Iris pigment epithelial cell (primary cell): ENCODE measurements at places on chromosomes 1 and 21.

GRCh38 chr1:68230484-68230802, 1.9 kb downstream of the WLS start:
- peak; percentile 48 for DNase-seq

DNA sequence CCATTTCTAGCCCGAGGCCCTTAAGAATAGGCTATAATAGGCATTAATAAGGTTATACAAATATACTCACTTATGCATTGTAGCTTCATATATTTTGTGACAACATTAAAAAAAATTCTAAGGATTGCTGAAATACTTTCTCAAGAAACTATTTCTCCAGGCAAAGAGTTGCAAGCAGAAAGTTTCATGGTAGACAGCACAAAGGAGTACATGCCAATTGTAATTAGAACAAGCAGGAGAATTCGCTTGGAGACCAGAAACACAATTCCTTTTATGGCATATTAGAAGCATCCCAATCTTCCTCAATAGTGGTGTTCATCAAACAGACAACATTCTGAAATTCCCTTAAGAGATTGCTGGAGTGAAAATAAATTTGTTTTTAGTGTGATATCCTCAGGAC, 122.8 kb downstream of the CRB1 start:
- no peak for DNase-seq

DNA sequence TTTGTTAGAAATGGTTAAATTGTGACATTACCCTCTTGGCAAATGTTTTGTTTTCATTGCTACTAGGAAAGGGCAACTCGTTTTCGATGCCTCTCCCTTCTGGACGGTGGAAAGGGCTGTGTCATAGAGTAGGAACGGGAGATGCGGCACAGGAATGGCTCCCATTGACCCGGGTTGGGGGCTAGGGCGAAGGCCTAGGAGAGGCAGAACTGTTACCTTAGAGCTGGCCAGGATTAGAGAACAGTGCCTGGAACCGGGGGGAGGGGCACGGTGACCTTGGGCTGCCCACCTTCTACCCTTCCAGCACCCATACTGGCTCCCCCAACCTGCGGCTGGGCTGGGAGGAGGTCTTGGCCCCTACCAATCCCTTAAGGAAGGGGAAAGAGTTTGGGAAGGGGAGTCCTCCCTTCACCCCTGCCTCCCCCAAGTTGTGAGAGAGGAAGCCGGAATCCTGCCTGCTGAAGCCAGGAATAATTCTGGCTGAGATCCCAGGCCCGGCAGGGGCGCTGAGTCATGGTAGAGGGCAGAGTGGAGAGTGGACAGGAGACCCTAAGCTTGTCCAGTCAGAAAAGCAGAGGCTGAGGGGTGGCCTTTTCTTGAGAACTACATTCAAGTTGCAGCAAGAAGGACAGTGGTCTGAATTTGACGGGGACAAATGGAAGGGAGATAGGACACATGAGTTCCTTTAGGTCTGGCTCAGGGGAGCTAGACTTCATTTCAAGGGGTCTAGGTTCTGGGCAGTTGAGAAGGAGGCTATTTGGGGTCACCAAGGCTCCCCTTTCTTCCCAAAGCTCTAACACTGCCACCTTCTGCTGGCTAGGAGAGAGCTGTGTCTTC, 8.2 kb downstream of the LMNA start:
- peak; percentile 89 for DNase-seq

- no peak for DNase-seq
Measured at GRCh38 chr21:36552434-36552785, 72.5 kb upstream of the CLDN14 start.

DNA sequence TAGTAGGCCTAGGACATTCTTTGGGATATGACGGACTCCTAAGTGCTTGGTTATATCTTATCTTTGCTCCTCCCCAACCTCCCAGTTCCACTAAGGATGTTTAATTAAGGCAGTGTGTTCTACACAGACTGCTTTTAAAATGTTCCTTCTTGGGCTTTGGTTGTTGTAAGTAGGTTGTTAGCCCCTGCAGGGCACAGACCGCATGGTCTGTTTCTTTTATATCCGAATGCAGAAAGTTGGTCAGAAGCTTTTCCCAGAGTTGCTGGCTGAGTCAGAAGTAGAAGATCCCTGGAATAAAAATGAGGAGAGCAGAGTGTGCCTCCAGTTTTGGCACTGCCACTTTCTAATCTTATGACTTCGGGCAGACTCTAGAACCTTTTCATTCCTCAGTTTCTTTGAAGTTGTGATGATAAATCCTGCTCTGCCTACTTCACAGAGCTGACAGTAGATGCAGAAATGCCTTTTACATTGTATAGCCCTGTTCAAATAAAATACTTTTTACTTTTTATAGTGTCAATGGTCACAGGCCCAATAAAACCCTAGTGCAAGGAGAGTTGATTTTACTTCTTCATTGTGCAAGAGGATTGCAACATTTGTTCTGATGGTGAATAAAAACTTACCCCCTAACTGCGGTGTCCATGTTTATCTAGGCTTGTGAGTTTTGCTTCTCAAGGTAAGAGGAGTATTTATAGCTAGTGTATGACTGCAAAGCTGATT, 18.4 kb downstream of the FMN2 start:
- peak; percentile 70 for DNase-seq

GRCh38 chr1:15090373-15090772, 63.2 kb upstream of the TMEM51 start:
- no peak for DNase-seq

DNA sequence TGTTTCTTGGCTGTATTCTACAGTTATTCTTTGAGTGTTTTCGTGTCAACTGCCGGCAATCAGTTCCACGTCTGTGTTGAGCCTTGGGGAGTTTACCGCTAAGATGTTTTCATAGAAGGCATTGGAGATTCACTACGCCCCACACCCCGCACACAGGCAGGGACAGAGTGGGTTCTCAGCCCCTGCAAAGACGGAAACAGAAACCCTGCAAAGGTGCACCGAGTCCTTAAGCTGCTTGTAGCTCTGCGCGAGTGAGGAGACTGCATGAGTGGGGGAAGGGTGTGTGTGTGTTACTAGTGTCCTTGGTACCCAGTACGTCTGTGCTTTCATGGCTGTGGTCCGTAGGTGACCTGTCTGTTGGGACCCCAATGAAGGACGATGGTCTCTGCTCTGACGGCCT, 1.9 kb downstream of the LHX4 start:
- no peak for DNase-seq

- DNase-seq = no peak
Measured at GRCh38 chr21:34268493-34268892, 95.3 kb upstream of the KCNE2 start.

GRCh38 chr1:91729621-91730358, 156.2 kb downstream of the TGFBR3 start:
- DNase-seq = no peak

DNA sequence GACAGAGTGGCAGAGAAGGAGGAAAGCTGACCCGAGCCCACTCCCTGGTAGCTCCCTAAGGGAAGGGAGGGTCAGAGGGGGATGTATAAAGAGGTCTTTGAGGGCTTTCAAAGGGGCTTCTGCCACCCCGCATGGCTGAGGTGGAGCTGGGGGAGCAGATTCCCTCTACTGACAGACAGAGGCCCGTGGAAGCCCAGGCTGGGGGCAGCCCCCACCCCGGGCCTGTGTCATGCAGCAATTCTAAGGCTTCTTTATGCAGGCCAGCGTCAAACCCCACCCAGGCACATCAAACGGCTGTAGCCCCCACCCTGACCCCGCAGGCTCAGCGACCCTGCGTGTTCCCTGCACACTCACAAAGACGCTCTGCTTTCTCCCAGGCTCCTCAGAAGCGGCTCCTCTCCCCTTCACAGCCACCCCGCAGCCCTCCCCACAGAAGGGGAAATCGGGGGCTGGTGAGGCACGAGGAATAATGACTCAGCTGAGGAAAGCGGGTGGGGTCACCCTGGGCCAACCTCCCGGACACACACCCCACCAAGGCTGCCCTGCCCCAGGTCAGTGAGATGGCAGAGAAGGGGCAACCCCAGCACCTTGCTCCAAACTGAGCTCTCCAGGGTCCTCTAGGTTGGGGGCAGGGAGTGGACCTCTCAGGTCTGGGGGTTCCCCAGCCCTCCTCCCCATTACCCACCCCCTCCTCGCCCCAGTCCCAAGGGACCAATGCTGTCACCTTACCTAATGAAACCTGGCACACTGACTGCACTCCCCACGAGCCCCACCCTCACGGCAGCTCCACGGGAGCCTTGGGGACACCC, 10.8 kb downstream of the SLC45A3 start:
- no peak for DNase-seq

DNA sequence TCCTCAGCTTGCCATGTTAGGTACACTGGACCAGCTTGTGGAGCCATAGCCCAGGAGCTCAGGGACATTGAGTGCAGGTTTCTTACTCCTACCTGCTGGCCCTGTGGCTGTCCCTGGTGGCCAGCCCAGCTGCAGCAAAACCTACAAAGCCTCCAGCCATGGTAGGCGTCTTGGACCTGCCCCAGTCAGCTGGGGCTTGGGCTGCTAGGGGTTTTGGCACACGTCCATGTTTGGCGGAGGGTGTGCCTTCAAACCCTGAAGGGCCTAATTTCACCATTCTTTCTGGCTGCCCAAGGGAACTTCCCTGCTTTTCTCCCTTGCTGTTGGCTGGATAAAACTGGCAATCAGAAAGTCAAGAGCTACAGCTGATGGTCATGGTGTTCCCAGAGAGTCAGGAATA, 25.4 kb downstream of the HMGCS2 start:
- no peak for DNase-seq

DNA sequence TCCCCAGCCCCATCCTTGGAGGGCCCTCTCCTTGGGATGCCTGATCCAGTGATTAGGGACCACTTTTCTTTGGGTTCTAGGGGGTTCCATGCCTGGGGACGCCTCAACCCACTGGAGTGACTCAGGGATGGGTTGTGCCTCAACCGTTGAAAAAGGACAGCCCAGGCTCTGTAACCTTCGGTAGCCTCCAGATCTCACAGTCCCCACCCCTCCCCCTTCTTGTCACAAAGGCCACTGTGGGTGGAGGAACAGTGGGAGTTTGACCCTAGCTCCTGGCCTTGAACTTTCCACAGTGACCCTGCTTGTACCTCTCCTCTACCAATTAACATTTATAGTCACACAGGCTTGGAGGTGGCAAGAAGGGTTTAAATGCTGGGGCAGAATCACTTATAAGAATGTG, 2.6 kb upstream of the RORC start:
- no peak for DNase-seq

- no peak for DNase-seq
Measured at GRCh38 chr1:6075748-6076147, 30.1 kb downstream of the KCNAB2 start.

- no peak for DNase-seq
Measured at GRCh38 chr1:32766328-32766972, 50.7 kb downstream of the YARS1 start.

GRCh38 chr1:40633931-40634376, 31.5 kb downstream of the RIMS3 start:
- DNase-seq = peak; percentile 30

DNA sequence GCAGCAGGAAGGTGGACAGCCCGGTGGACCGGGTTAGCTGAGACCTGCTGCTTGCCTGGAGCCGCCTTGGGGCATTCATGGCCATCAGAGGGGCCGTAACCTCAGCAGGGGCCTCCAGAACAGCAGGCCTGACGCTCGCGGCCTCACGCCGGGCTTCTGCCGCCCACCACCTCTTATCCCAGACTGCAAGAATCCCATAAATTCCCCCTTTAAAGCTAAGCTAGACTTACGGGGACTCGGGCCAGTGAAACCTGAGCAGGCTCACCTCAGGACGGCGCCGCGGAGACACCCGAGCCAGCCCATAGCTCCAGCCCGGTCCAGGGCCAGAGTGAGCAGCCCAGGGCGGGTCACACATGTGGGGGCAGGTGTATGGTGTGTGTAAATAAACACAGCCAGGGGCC, 132.3 kb downstream of the GLIS1 start:
- DNase-seq = no peak

- DNase-seq = no peak
Measured at GRCh38 chr21:32349333-32349944, 43.4 kb downstream of the URB1 start.

- no peak for DNase-seq
Measured at GRCh38 chr1:40396420-40396819, 22.9 kb downstream of the SMAP2 start.

- DNase-seq = no peak
Measured at GRCh38 chr21:33202464-33203363, 27.0 kb upstream of the IFNAR2 start.

DNA sequence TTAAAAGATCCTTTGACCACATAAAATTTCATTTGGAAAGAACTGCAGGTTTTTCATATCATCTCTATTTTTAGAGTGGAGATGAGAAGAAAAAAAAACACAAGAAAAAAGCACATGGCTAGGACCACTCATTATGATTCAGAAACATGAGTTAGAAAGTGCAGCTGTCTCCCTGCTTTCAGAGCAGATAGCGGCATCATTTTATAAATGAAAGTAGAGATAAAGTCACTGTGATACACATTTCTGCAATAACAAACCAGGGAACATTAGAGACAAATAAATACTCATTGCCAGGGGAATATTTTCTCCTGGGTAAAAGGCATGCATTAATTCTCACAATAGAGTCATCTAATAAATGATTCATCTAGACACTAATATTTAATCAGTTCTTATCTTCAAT, 87.5 kb upstream of the PLPPR4 start:
- no peak for DNase-seq

DNA sequence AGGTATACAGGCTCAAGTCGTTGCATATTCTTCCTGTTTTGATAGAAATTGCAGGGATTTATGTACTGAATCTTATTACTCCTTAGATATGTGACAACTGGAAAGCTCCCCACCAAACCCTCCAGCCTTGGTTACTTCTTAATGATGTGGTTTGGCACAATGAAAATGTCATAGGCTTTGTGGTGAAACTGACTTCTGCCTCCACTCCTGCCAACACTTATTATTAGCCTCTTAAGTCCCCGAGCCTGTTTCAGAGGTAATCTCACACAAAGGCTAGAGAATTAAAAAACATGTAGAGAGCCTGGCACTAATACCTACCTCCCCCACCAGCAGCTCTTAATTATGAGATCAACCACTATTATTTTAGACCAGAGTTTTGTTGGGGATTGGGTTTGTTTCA, 4.2 kb downstream of the COX20 start:
- no peak for DNase-seq

- no peak for DNase-seq
Measured at GRCh38 chr1:116405241-116406135, 32.4 kb downstream of the ATP1A1 start.

DNA sequence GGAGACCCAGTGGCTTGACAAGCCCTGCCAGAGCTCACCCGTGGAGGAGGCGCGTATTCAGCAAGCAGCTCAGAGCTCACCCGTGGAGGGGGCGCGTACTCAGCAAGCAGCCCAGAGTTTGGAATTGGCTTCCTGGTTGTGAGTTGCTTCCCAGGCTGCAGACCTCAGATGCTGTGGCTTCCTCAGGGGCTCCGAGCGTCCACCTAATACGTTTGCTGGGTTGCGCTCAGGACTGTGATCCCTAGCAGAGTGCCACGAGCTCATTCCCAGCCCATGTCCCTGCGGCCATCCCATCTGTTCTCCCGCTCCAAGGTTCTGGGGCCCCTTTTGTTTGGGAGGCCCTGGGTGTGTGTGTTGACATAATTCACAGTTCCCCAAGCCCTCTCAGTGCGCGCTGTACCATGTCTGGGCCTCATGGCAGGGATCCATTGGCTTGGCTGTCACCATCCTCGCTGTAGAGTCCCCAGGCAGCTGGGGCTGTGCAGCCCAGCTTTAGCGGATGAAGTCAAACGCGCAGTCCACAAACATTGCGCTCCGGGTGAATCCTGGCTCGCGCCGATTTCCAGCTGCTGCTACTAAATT, 3.6 kb downstream of the AJAP1 start:
- no peak for DNase-seq
